ENCODE measurements at places on chromosomes 6 and 20.

GRCh38 chr6:163148451-163149278 is 265.9 kb upstream of the QKI start:
- no peak for DNase-seq

DNA sequence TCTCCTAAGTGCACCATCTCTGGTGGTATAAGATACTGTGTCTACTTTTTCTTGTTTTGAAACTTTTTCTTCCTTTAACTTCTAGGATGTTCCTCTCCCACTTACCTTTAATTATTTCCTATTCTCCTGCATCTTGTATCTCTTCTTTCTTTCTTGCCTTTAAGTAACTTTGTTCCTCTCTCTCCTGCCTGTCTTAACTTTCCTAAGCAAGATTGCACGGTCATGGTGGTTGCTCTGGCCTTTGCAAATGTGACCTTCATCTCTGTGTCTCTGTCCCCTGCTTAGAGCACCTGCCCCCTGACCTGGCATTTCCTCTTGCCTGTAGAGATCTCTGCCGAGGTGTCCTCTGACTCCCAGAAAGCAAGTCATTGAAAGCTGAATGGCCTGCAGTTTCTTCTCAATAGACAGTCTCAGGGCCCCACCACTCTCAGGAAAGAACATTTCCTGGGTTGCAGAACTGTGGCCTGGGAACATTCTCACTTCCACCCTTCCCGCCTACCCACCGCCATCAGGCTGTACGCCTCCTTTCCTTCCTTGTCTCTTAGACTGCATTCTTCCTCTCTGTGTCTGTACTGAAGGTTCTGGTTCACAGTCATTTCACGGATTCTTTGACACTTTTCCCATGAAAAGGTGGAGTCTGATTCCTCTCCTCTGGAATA is 12.8 kb downstream of the ZDHHC14 start:
- DNase-seq, result no peak

DNA sequence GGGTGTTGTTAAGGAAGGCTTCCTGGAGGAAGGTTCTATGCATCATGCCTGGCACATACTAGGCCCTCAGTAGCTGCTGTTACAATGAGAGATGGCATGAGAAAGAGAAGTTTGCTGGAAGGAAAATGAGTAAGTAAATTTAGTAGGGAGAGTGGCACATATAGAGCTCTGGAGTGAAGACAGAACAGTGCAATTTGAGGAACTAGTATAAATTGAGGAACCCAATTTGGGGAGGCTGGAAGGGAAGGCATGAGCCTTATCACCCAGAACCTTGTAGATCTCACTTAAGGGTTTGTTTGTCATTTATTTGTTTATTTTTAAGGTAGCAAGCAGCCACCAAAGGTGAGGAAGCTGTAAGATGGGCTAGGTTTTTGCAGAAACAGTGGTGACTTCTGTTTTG is 87.1 kb upstream of the SCGN start:
- no peak for DNase-seq

GRCh38 chr6:49299279-49299678 is 163.8 kb downstream of the MMUT start:
- no peak for DNase-seq

DNA sequence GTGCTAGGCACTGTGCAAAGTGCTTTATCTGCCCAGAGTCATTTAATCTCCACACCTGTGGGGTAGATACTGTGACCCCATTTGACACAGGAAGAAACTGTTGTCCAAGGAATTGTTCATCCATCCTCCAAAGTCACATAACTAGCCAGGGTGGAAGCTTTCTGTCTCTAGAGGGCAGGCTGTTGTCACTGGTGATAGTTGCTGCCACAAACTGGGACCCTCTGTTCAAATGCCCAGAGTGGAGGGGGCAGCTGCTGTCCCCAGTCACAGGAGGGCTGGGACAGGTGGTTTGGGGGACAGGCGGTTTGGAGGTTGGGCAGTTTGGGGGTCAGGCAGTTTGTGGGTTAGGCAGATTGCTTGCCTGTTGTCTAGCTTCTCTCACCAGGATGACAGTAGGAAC is 16.1 kb upstream of the TMEM242 start:
- DNase-seq, result no peak

GRCh38 chr6:167161851-167162467 is 4.2 kb upstream of the GPR31 start:
- DNase-seq, result no peak

DNA sequence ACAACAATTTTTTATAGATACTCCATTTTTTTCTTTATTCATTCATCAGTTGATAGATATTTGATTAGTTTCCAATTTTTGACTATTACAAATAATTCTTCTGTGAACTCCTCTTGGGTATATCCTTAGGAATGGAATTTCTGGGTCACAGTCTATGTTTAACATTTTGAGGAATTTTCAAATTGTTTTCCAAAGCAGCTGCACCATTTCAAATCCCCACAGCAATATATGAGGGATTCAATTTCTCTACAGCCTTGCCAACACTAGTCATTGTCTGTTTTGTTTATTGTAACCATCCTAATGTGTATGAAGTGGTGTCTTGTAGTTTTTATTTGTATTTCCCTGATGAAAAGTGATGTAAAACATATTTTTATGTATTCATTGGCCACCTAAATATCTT is 320.3 kb upstream of the DEFB112 start:
- DNase-seq, result no peak

- DNase-seq, result no peak
Measured at GRCh38 chr6:20932284-20932683, 398.0 kb downstream of the CDKAL1 start.

DNA sequence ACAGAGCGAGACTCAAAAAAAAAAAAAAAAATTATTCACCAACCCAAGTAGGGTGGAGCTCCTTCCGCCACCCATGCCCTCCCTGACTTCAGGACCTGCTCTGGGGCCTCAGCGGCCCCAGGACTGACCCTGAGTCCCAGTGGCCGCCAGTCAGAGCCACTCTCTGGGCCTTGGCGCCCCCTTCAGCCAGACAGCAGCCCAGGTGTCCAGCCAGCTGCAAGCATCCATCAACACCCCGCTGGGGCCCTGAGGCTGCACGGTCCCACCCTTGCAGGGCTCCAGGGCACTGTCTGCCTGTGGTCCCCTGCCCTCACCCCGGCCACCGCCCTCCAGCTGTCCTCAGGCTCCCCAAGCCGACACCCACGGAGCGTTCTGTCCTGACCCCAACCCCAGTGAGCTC is 11.4 kb upstream of the KCNQ2 start:
- DNase-seq, result no peak

GRCh38 chr6:57207141-57207540 is 15.0 kb downstream of the RAB23 start:
- no peak for DNase-seq

DNA sequence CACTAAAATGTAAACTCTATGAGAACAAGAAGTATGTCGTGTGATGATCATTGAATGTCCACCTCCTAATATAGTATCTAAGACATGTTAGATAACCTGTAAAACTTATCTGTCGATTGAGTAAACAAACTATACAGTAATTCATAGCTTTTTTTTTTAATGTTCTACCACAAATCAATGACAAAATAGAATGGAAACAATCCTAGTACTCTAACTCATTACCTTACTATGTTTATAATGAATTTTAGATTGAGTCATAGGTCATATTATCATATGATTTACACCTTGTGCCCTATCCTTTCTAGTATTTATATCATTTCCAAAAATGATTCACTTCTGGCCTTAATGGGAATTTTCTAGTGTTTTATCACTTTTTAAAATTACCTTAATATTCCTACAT is 6.1 kb downstream of the VTA1 start:
- DNase-seq, result no peak

- DNase-seq, result no peak
Measured at GRCh38 chr6:28635547-28636158, 110.0 kb downstream of the GPX5 start.

DNA sequence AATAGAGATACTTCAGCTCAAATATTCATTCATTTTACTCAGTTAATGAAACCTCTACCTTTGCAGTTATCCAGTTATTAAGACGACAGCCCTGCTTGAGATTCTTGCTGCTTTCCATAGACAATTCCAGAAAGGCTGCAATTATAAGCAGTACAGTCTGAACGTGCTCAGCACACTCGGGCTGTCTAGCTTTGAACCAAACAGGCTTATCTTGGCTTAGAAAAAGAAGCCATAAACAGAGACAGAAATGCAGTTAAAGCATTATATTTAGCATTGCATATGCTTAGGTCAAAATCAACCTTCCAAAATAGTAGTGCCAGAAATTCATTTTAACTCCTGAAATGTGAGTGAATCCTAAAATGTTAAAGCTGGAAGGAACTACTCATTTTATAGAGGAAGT is 204.1 kb upstream of the KCNQ5 start:
- no peak for DNase-seq

GRCh38 chr6:168189200-168190013 is 110.4 kb upstream of the FRMD1 start:
- no peak for DNase-seq

DNA sequence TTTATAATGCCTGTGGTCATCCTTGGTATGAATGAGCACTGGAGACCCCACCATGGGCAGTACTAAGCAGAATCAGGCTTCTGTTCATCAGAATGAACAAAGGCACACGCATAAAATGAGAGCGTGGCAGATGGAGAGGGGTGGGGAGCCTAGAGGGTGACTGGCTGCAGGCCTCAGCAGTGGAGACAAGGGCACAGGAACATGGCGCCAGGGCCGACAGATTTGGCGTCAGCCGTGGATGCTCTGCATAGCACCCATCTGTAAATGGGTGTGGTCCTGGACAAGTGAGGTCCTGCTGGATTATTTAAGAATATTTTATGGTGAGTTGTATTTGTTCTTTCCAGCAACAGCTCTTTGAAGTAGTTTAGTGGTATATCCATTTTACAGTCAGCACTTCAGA is 33.1 kb downstream of the E2F3 start:
- no peak for DNase-seq

DNA sequence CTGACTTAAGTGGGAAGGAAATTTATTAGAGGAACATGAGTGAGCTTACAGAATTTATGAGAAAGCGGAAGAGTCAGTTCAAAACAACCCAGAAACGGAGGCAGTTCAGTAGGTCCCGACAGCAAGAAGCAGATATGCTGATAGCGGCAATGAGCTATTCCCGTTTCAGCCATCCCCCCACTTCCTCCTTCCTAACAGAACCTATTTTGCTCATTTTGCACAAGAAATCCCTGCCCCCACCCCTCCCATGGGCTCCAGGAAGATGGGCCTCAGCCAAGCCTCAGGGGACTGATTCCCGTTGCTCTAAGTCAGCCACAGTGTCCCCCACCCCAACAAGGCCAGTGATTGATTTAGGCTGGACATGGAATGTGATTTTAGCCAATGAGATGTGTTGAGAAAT is 157.5 kb downstream of the CEBPB start:
- no peak for DNase-seq

- DNase-seq, result no peak
Measured at GRCh38 chr6:70282919-70283461, 19.9 kb downstream of the COL9A1 start.

DNA sequence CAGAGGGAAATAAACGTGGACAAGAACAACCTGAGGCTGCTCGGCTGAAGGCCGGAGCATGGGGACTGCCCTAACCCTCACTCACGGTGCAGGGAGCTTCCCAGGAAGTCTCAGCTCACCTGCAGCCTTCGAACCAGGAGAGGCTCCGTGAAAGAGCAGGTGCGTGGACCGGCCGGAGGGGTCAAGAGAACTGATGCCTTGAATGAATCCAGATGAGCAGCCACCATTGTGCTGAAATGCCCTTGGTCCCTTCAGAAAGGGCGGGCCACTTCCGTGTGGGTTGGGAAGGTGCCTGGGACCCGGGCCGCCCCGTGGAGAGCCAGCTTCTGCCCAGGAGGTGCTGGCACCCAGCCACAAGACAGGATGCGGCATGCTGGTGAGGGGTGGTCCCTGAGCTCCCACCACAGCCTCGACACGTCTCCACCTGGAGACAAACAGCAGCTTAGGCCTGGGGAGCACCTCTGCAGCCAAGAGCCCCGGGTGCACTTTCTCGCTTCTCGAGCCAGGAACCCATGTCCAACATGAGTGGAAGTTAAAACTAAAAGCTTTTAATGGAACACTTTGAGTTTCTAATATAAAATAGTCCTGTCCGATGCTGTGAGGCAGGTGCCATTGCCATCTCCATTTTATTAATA is 83.5 kb downstream of the TTLL2 start:
- DNase-seq, result no peak

DNA sequence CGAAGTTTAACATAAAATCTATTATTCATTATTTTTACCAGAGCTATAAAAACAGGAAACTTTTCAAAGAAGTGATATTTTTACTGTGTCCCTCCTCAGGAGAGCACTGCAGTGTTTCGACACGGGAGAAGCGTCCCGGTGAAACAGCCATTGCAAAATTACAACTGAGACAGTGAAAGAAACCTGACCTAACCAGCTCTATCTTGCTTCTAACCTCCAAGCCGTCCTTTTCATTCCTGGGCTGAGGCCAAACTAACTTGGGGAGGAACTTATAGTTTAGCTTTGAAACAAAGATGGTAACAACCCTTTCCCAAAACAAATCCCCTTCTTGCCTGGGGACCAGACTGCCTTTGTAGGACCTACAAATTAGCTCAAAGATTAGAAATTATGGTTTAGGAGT is 79.2 kb downstream of the WDR27 start:
- DNase-seq, result no peak

- DNase-seq, result peak; percentile 29
Measured at GRCh38 chr6:105452924-105453756, 50.3 kb upstream of the PREP start.

- DNase-seq, result no peak
Measured at GRCh38 chr20:18795366-18795765, 18.2 kb upstream of the SCP2D1 start.

DNA sequence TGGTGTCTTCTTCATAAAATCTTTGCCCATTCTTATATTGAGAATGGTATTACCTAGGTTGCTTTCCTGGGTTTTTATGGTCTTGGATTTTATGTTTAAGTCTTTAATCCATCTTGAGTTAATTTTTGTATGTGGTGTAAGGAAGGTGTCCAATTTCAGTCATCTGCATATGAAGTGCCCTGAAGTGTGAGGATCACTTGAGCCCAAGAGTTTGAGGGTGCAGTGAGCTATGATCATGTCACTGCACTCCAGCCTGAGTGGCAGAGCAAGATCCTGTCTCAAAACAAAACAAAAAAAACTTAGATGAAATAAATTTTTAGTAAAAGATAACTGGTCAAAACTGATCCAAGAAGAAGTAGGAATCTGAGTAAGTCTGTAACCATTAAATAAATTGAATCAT is 215.4 kb downstream of the TBC1D7 start:
- no peak for DNase-seq
